ENCODE measurements at places on chromosomes 2 and 18. TPM values are rescaled to one million over a fixed set of nuclear protein-coding genes. Genes with fewer than 3 reads are reported as not detected.

- no peak for DNase-seq
These were observed 1.8 kb upstream of the ARID5A start for GRCh38 chr2:96534701-96535181.

DNA sequence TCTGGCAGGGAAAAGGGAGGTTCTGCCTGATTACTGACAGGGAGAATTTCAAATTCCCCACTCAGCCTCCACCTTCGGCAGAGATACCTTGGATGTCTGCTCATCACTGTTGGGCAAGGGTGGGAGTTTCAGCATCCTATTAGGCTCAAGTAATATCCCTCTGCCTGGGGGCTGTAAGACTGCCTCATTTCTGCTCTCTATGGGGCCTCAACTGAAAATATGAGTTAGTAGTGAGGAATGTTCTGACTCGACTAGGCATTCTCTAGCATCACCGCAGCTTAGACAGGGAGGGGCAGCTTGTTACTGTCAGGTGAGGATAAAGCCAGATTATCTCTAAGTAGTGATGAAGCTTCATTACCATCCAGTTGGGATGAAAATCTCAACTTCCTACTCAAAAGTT is 87.7 kb upstream of the LRP1B start:
- DNase-seq: no peak

DNA sequence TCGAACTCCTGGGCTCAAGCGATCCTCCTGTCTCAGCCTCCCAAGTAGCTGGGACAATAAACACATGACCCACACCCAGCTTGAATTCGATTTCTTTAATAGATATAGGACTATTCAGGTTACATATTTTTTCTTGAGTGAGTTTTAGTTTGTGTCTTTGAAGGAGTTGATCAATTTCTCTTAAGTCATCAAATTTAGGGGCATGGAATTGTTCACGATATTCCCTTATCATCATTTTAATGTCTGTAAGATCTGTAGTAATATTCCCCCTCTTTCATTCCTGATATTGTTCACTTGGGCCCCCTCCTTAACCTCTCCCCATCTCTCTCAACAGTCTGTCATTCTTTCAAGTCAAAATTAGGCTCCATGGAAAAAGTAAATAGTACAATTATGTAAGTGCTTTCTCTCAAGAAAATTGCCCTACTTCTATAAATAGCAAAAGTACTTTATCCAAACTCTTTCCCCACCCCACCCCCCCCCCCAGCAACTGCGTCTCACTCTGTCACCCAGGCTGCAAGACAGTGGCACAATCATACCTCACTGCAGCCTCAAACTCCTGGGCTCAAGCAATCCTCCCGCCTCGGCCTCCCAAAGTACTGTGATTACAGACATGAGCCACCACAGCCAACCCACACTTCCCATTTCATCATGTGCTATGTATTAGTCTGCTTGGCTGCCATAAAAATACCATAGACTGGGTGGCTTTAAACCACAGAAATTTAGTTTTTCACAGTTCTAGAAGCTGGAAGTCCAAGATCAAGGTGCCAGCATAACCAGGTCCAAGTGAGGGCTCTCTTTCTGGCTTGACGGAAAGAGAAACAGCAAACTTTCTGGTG is 20.1 kb downstream of the WDR33 start:
- DNase-seq: no peak

GRCh38 chr18:62200121-62200914 is 13.3 kb downstream of the RELCH start:
- no peak for DNase-seq

The PROKR1 gene
- 0.72 TPM for total RNA-seq

The MARCHF4 gene
- total RNA-seq: 1.9 TPM

The SCN7A gene
- 2.6 TPM for total RNA-seq
